ENCODE measurements at places on chromosomes 4 and X. TPM values are rescaled to one million over a fixed set of nuclear protein-coding genes. Genes with fewer than 3 reads are reported as not detected.
A peak's percentile ranks its signal among the peaks of the same experiment; 100 is the strongest.

GRCh38 chrX:103518571-103518970 lies 718 bp downstream of the RAB40A start:
- DNase-seq = no peak

- DNase-seq = no peak
Observed at GRCh38 chr4:16449406-16449805, 223.1 kb upstream of the TAPT1 start.

DNA sequence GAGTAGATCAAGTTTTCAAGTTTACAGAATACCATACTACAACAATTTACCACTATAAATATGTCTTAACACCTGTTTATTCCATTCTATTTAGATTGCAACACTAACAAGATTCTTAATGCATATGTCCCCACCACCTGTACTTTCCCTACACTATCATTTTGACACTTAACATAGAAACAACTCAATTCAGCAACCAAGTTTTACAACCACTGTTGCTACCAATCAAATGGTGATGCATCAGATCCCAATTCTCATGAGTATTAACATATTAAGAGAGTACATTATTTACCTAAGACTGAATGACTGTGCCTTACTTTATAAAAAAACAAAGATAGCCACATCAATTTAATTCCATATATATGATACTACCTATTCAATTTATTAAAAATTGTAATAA lies 49.4 kb downstream of the EIF4E start:
- no peak for DNase-seq

DNA sequence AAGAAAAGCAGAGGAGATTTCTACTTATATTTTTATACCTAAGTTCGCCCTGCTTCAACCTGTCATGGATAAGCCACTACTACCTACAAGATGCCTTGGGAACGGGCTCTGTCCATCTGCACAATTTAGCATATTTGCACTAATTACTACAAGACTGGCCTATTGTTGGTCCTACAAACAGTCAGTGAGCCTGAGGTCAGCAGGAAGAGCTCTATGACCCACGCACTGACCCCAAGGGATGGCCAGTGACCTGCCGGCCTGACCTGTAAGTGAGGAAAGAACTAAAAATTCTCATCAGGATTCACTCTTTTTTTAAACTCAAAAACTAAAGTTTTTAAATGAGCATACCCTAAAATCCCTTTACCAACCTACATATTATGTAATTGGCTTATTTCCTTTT lies 142.0 kb downstream of the COL25A1 start:
- DNase-seq = no peak

GRCh38 chr4:94650690-94651089 lies 107.1 kb upstream of the BMPR1B start:
- DNase-seq = no peak

DNA sequence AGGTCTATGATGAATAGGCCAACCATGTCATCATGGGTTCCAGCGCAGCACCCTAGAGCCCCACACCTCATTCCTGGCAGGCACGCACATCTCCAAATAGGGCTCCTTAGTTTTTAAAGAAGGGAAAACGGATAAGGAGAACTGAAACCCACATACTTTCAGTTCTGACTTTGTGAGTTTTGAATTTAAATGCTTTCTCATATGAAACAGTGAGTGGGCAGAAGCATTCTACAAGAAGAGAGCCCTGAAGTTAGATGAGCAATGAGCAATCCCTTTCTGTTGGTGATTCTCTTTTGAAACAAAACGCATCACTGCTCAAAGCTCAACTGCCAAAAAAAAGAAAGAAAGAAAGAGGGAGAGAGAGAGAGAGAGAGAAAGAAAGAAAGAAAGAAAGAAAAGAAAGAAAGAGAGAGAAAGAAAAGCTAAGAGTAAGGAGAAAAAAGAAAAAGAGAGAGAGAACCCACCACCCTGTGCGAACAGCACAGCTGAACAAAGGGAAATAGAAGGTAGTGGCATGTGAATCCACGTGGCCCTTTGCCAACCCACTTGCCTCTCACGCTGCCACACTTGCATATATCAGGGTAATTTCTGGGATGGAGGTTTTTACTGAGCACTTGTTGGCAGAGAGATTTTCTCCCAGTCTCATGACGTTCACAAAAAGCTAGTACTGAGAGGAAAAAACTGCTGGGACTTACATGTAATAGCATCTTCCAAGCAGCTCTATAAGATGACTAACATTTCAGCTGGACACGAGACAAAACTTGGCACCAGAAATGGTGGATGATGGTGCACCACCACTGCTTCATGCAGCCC lies 31.0 kb downstream of the TMSB4X start:
- peak; percentile 51 for DNase-seq

DNA sequence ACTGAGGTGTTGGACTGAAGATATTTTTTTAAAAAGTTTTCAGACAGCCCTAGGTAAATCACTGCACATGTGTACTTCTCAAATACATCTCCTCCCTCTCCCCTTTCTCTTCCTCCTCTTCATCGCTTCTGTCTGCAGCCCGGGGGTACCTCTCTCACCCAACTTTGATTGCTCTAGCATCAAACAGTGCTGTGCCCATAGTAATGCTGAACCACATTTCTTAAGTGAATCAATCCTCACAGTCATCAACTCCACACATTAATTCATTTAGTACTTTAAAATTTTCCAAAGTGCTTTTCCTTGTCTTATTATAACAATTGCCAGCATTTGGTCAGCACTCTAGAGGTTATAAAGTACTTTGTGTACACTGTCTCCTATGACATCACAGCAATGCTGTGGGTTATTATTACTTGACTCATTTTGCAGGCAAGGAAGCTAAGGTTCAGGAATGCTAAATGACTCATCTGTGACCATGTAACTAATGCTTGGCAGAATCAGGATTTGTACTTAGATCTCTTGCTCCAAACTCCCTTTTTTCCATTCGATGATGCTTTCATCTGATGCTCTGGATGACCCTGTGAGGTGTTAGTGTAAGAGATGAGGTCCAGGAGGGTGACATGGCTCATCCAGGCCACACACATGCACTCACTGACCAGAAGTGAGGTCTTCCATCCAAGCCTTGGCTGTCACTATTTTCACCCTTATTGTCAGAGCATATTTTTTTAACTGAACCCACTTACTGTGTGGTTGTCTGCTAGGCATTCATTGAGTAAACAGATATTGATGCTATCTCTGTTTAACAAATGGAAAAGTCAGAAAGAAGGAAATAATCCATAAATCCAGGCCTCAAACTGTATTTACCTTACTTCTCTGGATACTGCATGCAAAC lies 58.8 kb downstream of the RHOH start:
- DNase-seq = no peak

DNA sequence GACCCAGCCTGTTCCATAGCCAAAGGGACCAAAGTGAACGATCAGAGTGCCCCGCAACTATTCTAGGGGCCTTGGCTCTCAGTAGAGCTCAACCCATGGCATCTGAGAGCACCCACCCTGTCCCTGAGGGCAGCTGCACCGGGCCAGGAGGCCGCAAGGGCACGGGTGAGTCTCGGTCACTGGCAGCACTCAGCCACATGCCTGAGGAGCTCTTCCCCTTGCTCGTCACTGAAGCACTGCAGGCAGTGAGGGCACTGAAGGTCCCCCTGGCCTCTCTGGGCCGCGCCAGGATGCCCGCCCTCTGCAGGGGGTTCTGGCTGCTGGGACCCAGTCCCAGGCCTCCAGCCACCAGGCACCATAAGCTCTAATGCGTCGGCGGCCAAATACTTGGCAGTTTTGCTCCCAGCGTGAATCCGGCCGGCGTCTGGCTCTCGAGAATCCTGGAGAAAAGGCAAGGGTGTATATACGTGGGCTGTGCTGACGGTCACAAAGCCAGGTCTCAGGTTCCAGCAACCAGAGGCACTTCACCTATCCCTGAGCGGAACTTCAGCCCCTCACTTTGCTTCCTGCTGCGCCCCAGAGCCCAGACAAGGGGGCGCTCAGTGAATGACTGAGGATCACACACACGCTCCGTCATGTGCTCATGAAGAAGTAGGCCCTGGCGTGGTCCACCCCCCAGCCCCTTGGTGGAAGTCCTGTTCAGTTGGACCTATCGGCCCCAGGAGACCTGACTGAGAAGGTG lies 13.9 kb downstream of the TNIP2 start:
- DNase-seq = no peak

The GATA1 gene
- 0.32 TPM for total RNA-seq

The FUNDC2 gene
- 53.3 TPM for total RNA-seq

The PPBP gene
- total RNA-seq = not detected

The KCND1 gene
- 0.87 TPM for total RNA-seq

The TCEAL2 gene
- 0.26 TPM for total RNA-seq

The PARM1 gene
- total RNA-seq = 120 TPM

Data from mucosa of descending colon (tissue), 3 donors.